ENCODE measurements at places on chromosomes 12 and 14.

DNA sequence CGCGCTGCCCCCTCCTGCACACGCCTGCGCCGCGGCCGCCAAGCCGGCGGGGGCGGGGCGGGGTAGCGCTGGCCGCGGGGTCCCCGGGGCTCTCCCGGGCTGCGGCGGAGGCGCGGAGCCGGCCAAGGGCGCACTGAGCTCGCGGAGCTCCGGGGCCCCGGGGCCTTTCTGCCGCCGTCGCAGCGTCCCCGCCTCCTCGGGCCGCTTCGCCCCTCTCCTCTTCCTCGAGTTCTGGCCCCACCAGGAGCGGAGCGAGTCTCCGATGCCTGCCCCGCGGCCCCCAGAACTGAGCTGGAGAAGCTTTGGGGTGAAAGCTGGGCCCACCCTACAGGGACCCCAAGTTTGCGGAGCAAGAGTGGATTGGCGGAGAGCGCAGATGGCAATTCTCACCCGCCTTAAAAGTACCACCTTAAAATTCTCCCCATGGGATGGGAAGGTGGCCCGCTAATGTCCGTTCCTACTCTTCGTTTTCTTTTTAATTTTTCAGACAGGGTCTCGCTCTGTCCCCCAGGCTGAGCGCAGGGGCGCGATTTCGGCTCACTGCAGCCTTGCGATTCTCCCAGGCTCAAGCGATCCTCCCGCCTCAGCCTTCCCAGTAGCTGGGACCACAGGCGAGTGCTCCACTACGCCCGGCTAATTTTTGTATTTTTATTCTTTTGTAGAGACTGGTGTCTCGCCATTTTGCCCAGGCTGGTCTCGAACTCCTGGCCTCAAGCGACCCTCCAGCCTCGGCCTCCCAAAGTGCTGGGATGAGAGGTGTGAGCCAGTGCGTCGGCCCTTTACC is 129.6 kb downstream of the NDUFA12 start:
- DNase-seq: peak; percentile 10

DNA sequence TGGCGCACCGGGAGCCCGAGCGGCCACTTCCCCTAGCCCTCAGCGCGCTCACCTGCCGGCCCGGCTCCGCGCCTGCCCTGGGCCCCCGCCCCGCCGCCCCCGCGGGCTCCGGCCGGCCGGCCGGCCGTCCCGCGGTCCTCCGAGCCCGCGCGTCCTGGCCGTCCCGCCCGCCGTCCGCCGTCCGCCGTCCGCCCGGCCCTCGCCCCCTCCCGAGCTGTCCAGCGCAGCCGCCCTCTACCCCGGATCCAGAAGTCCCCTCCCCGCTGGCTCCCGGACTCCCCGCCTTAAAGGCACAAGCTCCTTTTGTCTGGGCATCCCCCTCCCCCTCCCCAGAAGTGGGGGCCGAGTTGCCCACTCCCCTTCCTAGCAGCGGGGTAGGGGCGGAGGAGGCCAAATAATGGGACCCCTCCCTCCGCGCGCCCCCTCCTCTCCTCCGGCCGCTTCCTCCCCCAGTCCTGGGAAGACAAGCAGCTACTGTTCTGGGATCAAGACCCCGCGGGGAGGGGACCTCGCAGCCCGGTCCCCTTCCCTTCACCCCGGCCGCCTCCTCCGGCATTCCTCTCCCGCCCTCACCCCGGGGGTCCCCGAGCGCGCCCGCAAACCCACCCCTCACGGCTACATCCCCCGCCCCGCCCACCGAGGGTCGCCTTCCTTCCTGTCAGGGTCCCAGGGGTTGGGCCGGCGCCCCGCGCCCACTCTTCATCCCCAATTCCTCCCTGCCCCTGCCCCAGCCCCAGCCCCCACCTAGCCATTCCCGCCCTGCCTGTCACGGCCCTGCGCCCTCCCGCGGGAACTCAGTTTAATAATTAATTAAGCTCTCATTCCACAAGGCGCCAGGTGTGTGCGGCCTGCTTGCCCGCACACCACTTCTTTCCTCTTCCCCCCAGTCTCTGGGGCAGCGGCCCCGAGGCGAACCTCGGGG is at the start of gene ADCY6:
ADCY6 (minus strand) TSS at position 236 of the 922 bp plus-strand sequence. CDS start 5,655 bp downstream, outside the sequence.
- peak; percentile 87 for DNase-seq

DNA sequence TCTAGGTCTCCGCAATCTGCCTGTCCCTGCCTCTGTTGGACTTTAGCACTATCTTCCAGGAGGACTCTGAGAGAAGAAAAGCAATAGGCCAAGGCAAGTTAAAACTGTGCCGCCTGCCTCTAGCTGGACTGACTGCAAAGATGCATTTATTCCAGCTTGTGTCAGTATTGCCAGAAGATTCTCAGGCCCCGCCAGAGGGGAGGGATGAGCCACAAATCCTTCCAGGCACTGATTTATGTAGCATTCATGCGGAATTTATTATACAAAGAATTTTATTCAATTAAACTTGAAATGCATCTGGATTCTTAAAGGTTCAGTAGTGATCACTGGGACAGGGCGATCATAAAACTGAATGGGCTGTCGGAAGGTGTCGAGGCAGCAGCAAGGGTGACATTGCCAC is 19.8 kb downstream of the MMAB start:
- DNase-seq: no peak

GRCh38 chr14:45140661-45141187 is 5.0 kb downstream of the FANCM start:
- DNase-seq: no peak

DNA sequence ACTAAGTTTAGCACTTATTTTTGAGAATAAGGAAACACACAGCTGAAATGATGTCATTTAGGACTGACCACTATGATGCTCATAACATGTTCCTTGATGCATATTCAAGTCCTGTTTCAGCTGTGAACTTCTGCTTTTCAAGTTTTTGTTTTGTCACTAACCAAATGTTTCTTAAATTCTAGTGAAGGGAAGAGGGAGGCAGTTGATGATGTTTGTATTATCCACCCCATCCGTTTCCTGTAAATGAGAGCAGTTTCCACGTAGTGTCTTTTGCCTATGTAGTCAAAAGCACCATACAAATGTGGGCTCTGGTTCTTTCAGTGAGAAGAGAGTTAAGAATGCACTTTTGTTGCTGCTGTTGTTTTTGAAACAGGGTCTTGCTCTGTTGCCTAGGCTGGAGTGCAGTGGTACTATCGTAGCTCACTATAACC is 491.8 kb downstream of the PCNX1 start:
- no peak for DNase-seq

DNA sequence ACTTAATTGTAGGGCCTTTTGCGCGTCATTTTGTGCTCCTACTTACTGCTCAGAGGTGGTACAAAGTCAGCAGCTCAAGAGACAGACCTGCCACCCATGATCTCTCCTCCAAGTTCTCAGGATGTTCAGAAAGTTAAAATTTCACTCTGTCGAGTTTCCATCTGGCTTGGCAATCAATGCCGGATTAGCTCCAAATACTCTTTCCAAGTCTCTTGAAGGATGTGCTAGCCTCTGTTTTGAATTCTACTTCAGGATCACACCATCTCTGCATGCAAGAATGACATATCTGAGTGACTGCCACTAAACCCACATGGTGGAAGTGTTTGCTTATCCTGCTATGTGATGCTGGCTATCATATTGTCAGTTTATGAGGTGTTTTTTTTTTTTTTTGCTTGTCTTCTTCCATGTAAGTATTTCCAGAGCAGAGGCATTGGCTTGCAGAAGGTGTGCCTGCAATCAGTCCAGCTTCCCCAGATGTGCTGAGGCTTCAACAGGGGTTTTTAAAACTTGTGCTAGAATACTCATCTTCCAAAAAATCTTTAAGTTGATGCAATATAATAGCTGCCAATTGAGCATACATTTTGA is 125.6 kb downstream of the RGS6 start:
- no peak for DNase-seq

- DNase-seq: no peak
These were observed 121.6 kb downstream of the FIGNL2 start for GRCh38 chr12:51726931-51727330.

- DNase-seq: no peak
These were observed 7.3 kb upstream of the BATF start for GRCh38 chr14:75514673-75515628.

DNA sequence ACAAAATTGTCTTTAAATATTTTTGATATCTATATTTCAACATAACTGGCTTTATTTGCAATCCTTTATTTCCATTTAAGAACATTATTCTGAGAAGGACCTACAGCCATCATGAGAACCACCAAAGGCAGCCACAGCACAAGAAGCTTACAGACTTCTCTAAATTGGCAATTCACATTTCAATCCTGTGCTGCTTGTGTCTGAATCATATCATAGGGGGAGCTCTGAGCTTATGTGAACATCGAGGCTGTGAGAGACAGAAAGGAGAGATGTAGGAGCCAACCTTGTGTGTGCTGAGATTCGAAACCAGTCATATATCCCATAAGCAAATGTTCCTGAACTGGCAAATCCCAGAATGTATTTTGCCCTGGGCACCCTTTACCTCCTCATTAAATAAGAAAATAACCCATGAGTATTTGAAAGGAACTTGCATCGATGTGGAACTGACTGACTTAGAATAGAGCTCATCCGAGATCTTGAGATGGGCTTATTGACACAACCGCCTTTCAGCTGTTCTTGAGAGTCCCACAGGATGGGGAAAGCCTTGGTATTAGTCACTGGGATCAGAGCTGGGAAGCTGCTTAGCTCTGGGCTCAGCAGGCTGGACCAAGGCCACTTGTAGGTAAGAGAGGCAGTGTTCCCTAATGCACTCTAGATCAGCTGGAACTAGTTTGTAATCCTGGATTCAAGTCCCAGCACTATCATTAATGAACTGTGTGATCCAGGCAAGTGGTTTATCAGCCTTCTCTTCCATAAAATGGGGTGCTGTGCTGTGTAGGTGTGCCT is 329.8 kb downstream of the CACNA1C start:
- no peak for DNase-seq

DNA sequence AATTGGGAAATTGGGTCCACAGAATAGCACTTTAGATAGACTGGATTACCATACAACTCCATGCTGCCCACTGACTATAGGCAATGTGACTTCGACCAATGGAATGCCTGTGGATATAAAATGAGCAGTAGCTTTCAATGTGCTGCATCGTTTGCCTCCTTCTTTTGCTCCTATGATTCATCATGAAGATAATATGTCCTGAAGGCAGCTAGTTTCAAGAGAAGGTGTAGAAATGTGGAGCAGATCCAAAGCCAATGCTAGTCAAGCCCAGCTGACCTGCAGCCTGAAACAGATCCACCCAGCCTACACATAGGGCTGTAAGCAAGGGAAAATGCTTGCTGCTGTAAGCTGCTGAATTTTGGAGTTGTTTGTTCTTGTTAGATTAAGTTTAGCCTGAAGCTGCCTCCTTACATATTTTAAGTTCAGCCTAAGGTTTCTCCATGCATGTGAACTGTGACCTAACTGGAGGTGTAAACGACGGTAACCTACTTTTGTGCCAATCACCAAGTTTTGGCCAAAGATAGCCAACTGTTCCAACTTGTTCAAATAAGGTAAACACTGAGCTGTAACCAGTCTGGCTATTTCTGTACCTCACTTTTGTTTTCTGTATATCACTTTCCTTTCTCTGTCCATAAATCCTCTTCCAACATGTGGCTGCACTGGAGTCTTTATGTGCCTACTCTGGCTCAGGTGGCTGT is 169.1 kb upstream of the AVPR1A start:
- no peak for DNase-seq

DNA sequence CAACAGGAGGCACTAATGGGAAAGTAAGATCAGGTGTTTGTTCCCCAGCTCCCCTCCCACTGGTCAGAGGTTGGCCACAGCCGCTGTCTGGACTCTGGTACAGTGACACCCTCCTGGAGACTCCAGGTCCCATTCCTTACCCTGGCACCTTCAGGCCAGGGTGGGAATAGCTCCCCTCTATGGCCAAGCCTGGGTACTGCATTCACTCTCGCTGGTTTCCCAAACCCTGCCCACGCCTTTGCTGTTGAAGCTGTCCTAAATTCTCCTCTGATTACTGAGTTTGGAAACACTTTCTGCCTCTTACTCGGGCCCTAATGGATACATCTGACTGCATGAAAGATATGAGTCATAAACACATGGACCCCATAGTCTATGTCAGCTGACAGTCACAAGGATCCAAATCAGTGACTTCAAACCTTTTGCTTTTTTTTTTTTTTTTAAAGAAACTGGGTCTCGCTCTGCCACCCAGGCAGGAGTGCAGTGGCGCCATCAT is 17.9 kb downstream of the HRK start:
- no peak for DNase-seq

- no peak for DNase-seq
These were observed 26.4 kb downstream of the HCFC2 start for GRCh38 chr12:104090685-104091084.

DNA sequence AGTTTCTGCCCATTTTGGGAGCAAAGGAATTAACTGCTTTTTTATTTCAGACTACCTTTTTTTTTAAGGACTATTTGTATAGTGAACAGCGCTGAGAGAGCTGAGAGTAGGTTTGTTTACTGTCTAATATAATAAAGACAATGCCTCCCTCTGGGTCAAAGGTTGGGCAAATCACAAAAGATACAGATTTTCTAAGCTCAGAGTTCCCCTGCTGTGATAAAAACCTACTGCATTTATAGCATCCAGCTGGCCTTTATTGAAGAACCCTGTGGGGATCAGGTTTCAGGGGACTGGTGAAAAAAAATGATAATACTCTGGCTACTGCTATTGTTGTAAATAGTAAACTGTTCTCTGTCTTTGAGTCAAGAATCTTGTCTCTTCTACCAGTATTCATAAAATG is 28.7 kb downstream of the CCDC59 start:
- DNase-seq: no peak

DNA sequence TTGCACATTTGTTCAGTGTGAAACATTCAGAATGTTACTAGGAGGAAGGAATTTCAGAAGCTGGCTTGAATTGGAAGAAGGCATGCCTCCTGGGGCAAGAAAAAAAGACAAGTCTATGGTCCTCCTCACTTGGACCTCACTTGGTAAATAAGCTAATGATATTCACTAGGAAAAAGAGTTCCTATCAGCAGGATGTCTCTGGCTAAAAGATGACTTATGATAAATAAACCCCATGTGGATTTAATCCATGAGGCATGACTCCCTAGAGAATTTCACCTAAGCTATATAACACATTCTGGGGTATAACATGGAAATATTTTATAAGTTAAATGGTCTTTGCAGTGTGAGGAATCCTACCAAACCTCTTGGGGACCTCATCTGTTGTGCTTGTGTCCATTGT is 199.9 kb downstream of the LRIG3 start:
- DNase-seq: no peak

GRCh38 chr12:124625867-124626675 is 58.7 kb upstream of the NCOR2 start:
- DNase-seq: peak; percentile 94

- no peak for DNase-seq
These were observed 28.5 kb upstream of the MYBPC1 start for GRCh38 chr12:101566318-101566717.

GRCh38 chr14:101843665-101844064 is 82.2 kb downstream of the PPP2R5C start:
- no peak for DNase-seq
